T-helper 1 cell (primary cell): ENCODE measurements at places on chromosomes 12 and 14.

- no peak for DNase-seq
Measured at GRCh38 chr12:47017901-47018475, 61.4 kb upstream of the PCED1B start.

DNA sequence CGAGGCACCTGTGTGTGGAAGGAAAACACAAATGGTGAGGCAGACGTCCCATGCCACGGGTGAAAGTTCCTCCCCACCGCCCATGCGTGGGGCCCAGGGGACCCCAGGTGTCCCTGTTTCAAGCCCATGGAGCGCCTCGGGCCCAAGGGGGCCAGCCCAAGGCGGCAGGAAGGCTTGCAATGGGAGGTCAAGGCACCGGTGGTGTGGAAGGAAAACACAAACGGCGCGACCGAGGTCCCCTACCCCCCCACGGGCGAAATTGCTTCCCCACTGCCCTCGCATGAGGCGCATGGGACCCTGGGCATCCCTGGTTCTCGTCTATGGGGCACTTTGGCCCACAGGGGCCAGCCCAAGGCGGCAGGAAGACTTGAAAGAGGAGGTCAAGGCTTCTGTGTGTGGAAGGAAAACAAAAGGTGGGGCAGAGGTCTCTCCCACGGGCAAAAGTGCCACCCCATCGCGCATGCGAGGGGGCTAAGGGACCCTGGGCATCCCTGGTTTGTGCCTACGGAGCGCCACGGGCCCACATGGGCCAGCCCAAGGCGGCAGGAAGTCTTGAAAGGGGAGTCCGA, 379.4 kb downstream of the ALG10 start:
- DNase-seq: peak; percentile 6

DNA sequence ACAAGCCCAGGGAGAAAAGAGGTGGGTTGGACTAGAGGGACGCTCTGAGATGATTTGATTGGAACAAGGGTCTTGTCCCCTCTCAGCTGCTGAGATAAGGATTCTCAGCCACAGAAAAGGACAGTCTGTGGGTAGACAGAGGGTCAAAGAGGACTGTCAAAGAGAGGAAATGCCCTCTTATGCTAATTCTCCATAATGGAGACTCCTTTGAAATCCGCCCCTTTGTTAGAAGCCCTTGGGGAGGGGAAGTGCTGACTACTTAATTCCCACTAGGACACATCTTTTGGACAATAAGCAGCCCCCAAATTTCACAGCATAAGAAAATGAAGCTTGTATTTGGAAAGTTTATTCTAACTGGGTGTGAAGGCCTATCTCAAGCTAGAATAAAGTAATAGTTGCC, 176.6 kb downstream of the KTN1 start:
- DNase-seq: no peak

DNA sequence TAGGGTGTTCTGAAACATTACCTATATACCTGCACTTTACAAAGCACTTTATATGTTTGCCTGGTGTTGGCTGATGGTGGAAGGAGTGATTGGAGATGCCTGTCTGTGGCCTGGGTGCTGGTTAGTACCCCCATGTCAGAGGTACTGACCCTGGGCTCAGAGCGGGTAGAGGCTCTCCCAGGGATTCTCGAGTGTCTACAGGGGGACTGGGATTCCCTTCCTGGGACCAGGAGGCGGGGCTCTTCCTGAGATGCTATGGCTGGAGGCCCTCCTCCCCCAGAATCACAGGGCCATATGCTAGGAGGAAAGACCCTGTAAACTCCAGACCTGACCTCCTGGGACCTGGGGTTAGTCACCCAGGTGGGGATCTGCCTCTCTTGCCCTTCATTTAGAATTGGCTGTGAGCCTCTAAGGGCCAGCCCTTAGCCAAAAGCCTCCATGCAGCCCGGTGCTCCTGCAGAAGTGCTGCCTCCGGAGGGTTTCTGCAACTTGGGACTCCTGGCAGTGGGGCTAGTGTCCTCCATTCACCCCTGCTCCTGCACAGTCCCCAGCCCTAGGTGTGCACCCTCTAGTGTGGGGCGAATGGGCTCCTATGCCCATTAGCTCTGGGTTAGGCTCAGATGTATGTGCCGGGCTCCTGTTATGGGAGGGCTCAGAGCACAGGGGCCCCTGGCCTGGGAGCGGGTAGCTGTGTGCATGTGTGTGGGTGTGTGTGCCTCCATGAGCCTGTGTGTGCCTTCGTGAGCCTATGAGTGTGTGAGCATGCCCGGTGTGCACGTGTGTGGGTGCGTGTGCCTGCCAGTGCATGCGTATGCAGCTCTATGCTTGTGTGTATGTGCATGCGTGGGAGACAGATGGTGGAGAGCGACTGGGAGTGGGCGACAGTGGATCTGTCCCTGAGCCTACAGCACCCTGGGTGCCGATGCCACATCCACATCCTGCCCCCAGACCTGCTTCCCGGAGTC, 36.6 kb downstream of the RTL1 start:
- DNase-seq: no peak

DNA sequence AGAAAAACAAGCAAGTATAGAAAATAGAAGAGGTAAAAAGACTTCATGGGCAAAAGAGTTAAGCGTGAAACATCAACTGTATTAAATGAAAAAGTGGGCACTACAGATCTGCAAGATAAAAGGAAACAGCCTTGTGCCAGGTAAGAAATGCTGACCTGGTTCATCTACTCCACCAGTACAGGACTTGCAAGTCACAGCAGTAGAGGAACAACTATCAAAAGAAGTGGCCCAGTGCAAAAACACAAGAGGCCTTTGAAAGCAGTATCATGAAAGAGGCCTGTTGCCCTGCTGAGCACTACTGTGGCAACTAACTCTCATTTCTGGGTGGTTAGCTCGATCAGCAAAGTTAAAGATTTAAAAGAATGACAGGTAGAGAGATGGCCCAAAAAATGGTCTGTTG, 10.5 kb downstream of the DHRS7 start:
- no peak for DNase-seq

- no peak for DNase-seq
Measured at GRCh38 chr14:81990312-81990761, 456.7 kb upstream of the SEL1L start.

DNA sequence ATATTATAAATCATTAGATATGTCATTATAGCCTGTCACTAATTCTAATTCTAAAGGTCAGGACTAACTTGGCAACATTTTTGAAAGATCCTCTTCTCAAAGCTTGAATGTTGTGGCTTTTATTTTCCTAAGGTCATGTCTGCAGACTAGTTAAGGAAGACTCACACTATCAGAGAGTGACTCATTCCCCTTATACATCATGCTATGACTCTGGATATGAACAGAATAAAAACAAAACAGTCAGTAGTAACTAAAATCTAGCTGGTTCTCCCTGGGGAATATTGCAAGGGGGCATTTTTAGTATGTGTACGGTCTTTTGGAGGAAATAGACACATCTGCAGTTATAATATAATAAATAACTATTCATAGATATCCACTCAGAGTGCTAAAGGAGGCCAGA, 170.6 kb downstream of the SLC2A13 start:
- no peak for DNase-seq

DNA sequence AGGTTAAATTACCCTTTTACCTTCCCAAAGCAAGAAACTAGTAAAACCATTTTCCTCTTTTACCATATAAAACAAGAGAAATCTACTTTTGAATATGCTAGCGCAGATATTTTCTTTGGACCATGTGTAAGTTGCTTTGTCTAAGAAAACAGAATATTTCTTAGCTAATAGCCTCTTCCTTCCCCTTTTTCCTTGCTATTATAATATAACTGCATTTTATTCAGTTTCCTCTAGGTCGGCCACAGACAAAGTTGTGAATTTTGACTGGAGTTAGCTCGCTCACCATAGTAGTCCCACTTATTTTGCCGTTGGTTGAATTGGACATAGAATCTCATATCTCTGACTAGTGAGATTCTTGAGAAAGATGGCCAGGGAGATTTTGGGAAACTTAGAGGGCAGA, 115.6 kb downstream of the PLEKHA5 start:
- DNase-seq: no peak

- DNase-seq: no peak
Measured at GRCh38 chr12:47839214-47839876, 19.6 kb upstream of the HDAC7 start.

- peak; percentile 62 for DNase-seq
Measured at GRCh38 chr12:67943141-67943892, 45.9 kb upstream of the IFNG-AS1 start.

DNA sequence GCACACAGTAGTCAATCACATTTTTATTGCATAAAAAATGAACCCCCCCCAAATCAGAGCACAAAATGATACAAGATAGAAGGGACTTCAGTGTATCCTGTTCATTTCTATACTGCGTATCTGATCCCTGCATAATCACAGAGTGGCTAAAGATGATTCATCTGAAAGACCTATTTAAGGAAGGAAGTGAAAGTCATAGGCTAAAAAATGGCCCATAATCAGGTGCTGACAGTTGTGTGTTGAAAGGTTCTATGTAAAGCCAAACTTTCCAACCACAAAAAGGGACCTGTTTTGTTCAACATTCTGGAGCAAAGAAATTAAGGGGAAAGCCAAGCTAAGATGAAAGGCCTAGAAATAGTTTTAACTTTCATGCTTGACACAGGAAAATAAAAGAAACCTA, 147.8 kb upstream of the ATP2B1 start:
- no peak for DNase-seq

GRCh38 chr12:23659131-23659530, 290.3 kb downstream of the SOX5 start:
- DNase-seq: no peak

DNA sequence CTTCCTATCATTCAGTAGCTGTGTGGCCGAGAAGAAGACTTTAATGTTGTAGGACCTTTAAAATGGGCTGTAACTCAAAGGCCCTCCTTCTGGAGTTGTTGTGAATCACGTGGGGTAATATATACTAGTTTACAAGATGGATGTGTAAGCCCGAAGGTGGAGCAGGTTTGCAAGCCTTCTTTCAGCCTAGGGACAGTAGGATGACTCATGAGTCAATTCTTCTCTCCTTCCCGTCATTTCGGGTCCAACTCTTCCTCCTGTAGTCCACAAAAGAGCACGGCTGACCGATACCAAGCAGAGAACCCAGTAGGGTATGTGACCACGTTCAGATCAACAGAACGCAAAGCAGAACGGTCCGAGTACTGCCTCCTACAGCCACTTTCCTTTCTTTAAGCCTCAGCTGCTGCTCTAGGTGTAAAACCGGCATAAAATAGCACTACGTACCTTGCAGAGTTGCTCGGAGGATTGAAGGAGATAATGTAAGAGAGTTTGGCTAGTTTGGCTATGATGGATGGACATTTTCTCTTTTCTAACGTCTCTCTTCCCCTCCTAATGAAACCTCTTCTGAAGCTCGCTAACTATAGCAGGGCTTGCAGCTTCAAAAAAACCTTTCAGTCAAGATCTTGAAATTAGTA, 1.3 kb upstream of the RASSF3 start:
- DNase-seq: peak; percentile 66

DNA sequence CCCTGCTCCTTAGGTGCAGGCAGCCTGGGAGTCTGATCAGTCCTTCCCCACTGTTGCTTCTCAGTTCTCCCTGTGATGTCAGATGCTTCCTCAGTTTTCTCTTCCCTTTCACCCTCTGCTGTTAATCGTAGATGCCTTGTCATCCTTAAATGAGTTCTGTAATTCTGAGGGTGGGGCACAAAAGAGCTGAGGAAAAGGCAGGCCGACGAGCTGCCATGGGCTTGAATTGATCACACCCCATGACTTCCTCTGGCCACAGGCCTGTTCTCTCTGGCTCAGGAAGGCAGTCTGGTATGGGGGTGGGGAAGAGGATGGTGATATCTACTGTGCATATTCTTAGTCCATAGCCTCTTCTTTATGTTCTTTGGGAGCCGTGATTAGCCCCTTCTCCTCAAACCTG, 5.2 kb upstream of the AP1G2 start:
- no peak for DNase-seq

GRCh38 chr14:54490445-54491175, 1.8 kb upstream of the GMFB start:
- no peak for DNase-seq

DNA sequence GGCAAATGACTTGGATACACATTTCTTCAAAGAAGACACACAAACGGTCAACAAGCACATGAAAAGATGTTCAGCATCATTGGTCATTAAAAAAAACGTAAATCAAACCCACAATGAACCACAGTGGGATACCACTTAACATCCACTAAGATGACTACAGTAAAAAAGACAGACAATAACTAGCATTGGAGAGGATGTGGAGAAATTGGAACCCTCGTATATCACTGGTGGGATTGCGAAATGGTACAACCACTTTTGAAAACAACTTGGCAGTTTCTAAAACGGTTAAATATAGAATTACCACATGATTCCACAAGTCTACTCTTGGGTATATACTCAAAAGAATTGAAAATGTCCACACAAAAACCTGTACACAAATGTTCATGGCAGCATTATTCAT, 25.2 kb upstream of the PPFIBP1 start:
- DNase-seq: no peak
